ENCODE measurements at places on chromosomes 11 and 22.

DNA sequence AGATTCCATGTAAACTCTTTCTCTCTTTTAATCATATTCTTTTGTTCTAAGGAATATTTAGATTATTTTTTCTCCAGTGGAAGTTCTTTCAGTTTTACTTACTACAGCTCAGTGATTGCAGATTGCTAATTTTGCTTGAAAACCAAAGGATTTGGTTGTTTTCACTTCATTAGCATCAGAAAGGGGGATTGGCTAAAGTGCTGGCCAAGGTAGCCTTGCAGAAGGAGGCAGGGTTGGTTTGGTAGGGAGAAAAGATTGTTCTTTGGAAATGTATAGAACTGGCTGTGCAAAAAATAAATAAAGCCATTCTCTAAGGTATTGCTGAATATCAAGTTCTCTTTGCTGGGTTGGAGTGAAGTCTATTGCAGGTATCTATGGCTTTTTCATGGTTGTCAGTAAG is 92.6 kb downstream of the FAT3 start:
- no peak for DNase-seq

GRCh38 chr22:26892166-26893041 is 235.0 kb downstream of the MIAT start:
- no peak for DNase-seq

DNA sequence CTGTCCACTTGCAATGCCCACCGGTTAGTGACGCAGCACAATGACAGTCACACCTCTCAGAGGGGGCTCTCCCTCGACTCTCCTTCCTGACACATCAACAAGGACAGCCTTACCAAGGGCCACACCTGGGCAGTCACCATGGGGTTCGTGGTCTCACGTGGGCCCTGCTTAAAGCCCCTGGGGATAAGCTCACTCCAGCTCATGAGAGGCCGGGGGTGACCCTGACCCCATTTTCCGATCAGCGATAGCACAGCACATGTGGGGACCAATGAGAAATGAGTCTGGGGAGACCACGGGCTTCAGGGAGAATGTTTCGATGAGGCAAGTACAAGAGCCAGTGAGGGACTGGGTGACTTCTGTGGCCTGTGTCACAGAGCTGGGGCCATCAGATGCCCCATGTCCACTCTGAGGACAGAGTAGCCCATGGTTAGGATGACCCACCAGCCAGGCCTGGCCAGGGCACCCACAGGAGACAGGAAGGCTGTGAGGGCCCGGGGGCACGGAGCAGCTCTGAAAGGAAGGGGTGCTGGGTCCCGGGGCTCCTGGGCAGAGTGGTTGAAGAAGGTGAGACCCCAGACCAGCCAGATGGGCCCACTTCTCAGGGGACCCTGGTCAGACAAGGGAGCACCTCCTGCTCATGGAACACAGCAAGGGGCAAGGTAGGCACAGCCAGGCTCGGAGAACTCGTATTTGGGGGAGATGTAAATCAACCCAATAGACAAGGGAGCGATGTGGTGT is 128.8 kb downstream of the MED15 start:
- no peak for DNase-seq

DNA sequence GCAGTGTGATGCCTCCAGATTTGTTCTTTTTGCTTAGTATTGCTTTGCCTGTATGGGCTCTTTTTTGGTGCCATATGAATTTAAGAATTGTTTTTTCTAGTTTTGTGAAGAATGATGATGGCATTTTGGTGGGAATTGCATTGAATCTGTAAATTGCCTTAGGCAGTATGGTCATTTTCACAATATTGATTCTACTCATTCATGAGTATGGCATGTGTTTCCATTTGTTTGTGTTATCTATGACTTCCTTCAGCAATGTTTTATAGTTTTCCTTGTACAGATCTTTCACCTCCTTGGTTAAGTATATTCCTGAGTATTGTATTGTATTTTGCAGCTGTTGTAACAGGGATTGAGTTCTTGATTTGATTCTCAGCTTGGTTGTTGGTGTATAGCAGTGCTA is 18.3 kb upstream of the ZBED5 start:
- DNase-seq = no peak

- no peak for DNase-seq
These were observed 83.1 kb downstream of the PTPRJ start for GRCh38 chr11:48063424-48063978.

DNA sequence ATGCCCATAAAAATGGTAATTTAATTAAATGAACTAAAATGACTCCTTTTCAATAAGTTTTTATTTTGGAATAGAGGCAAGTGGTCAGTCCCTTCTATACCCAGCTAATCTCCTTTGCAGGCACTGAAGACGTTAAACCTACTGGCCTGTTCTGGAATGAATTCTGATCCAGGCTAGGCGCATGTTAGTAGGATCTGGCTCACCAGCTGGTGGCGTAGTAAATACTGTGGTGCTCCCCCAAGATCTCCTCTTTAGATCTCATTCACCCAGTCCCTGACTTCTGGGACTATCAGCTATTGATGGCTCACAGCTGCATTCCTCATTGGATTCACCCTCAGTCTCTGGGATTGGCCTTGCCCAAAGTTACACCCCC is 173.7 kb upstream of the DDI1 start:
- no peak for DNase-seq

DNA sequence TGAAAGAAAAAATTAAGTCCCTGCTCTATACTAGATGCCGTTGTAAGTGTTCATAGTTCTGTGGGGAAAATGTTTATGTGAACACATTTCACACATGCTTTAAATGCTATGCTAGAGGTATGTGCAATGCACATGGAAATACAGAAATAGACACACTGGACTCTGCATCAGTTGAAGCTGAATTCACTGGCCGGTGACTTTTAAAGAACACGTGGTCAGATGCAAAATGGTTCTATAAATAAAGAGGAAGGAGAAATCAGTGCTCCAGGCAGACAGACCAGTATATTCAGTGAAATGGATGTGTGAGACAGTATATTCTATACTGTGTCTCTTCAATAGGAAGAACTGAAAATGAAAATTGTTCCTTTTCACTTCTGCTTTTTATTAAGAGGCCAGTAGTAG is 29.9 kb downstream of the TRPC6 start:
- DNase-seq = no peak

DNA sequence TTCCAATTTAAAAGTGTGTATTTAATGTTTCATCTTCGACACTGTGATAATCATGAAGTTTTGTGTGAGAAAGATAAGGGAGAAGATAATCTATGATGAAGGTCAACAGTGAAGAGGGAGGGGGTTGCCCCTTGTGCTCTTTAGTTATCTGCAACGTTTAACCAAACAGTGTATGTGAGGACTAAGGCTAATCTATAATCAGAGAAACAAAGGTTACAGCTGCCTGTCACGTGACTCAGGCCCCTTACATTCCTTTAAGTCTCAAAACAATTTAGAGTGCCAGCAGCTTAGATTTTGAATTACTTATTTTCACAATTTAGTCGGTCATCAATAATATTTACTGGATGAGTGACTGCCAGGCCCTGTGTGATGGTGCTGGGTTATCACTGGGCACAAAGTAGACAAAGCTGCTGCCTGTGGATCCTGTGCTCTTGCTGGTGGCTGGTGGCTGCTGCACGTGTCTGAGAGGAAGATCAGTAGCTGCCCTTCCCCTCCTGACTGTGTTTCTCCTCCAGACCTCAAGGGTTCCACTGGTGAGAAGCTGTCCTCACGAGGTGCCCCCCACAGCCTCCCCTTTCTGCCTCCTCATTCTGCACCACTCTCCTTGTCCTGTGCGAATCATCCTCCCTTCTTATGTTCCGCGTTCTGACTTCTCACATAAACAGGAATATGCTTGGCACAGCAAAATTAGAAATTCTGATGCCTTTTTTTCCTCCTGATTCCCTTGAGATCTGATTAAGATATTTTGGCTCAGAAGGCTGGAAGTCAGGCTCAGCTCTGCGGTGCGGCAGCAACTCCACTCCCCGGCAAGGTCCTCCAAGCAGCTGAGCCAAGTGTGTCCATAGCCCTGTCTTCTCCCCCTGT is 331.1 kb upstream of the B3GAT1 start:
- no peak for DNase-seq
